ENCODE measurements at places on chromosomes 1 and 21.

- no peak for DNase-seq
Measured at GRCh38 chr1:61293197-61293596, 210.8 kb downstream of the NFIA start.

GRCh38 chr1:232456714-232457113, 173.2 kb downstream of the SIPA1L2 start:
- DNase-seq: no peak

DNA sequence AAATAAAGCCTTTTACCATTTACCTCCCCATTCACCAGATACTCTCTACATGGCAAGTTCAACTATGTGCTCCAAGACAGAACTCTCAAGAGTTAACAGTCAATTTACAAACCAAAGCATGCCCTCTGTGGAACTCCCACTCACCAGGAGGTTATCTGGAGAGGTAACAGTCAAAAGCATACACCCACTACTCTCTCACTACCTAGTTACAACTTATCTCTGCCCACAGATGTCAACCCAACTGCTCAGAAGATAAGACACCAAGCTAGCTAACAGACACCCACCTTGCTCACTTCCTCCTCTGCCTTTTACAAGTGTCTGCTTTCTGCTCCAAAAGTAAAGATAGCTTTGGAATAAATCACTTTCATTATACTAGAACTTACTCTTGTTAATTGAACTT, 131.0 kb downstream of the TRIM33 start:
- no peak for DNase-seq

- peak; percentile 99 for DNase-seq
Measured at GRCh38 chr1:100622037-100622436, 84.1 kb downstream of the GPR88 start.

DNA sequence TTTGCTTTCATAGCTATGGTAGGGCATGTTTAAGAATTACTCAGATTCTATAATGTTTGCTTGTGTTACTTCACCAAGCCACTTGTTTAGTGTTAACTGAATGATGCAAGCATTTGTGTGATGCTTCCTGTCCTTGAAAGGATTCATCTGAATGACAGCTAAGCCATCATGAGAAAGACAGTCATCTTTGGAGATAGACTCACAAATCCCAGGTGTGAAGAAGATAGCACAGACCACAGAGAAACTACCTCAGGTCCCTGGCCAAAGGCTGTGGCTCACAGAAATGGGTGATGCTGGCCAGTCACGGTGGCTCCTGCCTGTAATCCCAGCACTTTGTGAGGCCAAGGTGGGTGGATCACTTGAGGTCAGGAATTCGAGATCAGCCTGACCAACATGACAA, 321.4 kb downstream of the DPYD start:
- no peak for DNase-seq

DNA sequence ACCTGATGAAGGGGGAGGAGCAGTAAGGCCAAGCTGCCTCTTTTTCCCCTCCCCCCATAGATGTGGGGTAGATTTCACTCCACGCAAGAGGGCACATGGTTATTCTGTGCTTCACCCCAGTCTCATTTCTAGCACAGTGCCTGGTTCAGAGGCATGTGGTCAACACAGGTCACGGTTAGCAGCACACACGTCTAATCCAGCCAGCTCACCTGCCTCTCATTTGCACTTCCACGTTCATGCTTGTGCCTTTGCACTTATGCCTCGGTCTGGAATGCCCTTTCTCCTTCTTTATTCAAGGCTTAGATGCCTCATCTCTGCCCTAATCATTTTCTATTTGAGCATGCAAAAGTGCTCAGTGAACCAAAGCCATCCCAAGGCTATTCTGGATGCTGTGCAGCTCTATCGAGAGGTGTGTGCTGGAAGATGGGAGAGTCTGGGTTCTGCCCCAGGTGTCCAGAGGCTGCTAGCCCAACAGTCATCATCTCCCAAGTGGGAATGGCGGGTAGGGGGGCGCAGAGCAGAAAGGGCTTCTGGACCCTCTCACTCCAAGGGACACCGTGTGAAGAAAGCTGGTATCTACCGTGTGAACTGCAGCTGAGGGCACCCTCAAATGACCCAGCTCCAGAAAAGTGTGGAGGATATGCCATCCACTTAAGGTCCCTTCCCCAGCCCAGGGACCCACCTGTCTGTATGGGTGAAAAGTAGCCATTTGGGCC, 2.1 kb upstream of the A3GALT2 start:
- DNase-seq: no peak

DNA sequence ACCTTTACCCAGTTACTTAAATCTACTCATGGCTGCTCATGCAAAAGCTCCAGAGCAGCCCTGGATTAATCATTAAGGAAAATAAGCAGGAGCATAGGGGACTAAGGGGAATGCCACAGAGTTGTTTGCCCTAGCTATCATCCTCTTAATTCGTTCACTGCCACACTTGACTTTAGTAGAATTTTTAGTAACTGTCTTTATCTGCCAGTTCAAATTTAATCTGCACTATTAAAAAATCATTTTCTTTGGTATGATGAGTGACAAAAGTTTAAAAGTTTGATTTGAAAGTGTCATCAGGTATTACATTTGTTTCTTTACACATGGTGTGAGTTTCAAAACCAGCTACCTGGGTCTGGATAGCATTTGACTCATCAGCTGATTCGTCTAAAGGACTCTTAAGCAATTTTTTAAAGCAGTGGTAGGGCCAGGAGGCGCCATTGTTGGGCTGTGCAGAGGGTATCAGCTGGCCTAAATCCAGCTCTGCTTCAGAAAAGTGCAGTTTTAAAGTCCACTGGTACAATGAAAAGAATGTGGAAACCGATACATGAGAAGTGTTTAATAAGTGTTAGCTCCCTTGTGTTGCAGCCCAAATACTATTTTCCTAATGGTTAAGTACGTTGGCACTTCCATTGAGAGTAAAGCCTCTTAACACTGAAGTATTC, 69.9 kb upstream of the DR1 start:
- no peak for DNase-seq

- DNase-seq: peak; percentile 46
Measured at GRCh38 chr1:221712776-221713431, 29.0 kb downstream of the DUSP10 start.

DNA sequence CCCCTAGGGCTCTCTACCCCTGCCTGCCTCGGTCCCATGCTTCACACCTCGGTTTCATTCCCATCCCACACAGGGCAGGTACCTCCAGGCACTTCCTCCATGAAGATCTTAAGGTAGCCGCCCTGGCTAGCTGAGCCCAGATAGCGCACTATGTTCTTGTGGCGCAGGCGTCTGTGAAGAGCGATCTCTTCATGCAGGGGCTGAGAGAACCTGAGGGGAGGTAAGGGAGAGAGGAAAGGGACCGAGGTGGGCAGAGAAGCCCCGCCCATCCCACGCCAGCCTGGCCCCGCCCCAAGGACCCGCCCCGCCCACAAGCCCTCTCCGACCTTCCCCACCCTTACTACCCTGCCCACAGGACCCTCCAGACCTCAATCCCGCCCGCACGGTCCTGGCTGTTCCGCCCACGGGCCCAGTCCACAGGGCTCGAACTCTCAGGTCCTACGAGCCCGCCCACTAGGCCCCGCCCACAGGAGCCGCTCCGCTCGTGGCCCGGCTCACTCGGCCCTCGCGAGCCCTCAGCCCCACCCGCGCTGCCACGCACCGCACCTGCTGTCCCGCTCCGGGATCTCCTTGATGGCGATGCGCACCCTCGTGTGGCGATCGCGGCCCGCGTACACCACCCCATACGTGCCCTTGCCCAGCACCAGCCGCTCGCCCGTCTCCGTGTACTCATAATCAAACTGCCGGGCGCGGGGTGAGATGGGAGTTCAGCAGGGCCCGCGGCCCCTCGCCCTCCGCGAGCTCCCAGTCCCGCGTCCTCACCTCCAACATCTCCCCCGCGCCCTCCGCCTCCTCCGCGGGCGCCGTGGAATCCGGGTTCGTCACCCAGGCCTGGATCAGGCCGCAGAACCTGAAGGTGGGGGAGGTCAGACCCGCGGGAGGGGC, 6.4 kb downstream of the MAP3K6 start:
- no peak for DNase-seq

- peak; percentile 18 for DNase-seq
Measured at GRCh38 chr1:244861683-244862082, 2.7 kb downstream of the HNRNPU start.

DNA sequence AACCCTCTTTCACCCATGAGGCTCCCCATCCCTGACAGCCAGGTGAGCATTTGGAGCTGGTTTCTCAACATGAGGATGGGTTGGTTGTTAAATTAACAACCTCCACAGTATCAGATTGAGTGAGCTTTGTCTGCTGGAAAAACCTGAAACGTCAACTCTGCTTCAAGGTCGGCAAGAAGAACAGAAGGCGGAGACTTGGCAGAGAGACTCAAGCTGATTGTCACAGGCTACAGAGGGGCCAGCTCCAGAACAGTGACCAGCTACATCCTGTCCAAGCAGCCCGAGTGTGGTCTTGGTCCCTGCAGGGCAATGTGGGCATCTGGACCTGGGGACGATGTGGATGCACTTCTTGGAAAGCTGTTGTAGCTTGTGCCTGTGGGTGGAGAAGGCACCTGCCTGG, 36.6 kb upstream of the TMEM51 start:
- DNase-seq: no peak

DNA sequence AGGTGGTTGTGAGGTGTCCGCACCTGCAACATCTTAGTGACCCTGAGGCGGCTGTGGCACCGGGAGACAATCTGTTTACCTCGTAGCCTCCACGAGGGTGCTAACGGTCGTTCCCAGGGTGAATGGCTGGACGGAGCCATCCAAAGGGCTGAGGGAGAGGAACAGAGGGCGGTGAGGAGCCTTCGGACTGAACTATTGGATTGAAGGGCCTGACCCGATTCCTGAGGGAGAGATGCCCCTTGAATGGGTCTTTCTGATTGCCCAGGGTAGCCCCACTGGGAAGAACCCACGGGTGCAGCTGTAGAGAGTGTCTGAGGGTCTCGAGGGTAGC, 2.3 kb downstream of the NR5A2 start:
- no peak for DNase-seq

DNA sequence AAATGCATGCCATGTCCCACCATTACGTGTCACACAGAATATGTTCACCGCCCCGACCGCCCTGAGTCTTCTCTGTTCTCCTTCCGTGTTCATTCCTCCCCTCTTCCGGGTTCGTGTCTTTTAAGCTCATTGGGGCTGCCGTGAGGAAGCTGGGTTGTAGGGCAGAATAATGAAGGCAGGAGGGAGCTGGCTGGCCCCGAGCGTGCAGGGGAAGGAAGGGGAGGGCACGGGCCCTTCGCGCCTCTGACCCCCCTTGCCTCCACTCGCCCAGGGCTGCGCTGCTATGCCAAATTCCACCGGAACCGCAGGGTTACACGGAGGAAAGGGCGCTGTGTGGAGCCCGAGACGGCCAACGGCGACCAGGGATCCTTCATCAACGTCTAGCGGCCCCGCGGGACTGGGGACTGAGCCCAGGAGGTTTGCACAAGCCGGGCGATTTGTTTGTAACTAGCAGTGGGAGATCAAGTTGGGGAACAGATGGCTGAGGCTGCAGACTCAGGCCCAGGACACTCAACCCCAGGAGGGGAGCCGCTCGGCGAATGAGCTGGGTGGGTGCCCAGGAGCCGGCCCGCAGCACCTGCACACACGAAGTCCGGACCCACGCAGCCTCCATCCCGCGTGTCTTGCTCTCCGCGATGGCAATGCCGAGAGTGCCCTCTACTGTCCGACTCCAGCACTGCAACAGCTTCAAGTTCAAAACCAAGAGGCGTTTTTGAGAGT, 16.5 kb upstream of the AGTRAP start:
- DNase-seq: peak; percentile 53
